ENCODE measurements at places on chromosomes 2 and 18.

GRCh38 chr2:218318241-218318640 is 25.9 kb upstream of the TMBIM1 start:
- no peak for DNase-seq

DNA sequence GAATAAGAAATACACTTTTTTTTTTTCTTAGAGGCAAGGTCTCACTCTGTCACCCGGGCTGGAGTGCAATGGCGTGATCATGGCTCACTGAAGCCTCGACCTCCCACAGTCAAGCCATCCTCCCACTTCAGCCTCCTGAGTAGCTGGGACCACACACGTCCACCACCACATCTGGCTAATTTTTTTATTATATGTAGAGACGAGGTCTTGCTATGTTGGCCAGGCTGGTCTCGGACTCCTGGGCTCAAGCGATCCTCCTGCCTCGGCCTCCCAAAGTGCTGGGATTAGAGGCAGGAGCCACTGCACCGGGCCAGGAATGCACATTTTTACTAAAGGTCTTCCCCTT is 2.4 kb downstream of the TGOLN2 start:
- DNase-seq = no peak

- no peak for DNase-seq
These were observed 84.2 kb downstream of the IRS1 start for GRCh38 chr2:226715347-226715990.

DNA sequence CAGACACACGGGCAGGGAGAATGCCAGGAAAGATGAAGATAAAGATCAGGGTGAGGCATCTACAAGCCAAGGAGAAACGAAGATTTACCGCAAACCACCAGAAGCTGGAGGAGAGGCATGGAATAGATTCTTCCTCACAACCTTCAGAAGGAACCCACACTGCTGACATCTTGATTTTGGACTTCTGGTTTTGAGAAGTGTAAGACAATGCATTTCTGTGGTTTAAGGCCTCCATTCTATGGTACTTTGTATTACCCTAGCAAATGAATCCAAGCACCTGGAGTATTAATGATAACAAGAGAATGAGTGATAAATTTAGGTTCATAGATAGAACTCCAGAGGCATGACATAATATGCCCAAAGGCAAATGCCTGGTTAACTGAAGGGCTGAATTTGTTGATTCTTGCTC is 11.8 kb upstream of the FN1 start:
- DNase-seq = no peak

GRCh38 chr18:40984856-40985255 is 970.2 kb upstream of the PIK3C3 start:
- no peak for DNase-seq

GRCh38 chr2:182713601-182714000 is 2.5 kb upstream of the DNAJC10 start:
- DNase-seq = no peak

DNA sequence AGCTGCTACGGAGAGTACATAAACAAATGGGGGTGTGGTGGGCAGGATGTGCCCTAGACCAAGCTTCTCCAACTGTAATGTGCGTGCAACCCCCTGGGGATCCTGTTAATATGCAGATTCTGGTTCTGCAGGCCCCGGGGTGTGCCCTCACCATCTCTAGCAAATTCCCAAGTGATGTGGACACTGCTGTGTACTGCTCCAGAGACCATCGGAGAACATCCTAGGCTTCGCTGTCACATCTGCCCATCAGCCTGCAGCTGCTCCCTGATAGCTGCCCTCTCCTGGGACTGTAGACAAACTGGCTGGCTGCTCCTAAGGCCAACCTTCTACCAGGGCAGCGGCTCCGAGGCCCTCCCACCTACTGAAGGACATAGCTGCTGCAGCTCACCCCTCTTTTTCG is 3.2 kb downstream of the HS1BP3 start:
- DNase-seq = no peak

GRCh38 chr2:75047189-75047991 is 88.9 kb downstream of the POLE4 start:
- DNase-seq = no peak

DNA sequence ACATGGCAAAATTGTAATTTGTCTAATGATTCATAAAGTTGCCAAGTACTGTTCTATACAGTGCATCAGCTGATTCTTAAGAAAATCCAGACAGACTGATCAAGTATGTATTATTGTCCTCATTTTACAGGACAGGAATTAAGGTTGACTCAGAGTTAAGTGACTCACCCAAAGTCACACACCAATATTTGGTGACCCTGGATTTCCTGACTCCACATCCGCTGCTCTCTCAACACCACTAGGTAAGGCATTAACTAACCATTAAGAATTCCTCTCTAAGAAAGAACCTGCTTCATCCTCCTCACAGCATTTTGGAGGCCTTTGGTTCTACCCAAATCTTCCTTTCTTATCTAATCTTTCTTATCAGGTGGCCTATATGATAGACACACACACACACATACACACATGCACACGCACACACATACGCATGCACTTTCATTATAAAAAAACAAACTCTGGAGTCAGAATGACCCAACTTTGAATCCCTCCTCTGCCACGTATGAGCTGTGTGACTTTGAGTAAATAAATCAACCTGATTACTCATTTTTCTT is 150.8 kb downstream of the ANKRD44 start:
- DNase-seq = peak; percentile 31
